ENCODE measurements at places on chromosomes 3 and 15.

DNA sequence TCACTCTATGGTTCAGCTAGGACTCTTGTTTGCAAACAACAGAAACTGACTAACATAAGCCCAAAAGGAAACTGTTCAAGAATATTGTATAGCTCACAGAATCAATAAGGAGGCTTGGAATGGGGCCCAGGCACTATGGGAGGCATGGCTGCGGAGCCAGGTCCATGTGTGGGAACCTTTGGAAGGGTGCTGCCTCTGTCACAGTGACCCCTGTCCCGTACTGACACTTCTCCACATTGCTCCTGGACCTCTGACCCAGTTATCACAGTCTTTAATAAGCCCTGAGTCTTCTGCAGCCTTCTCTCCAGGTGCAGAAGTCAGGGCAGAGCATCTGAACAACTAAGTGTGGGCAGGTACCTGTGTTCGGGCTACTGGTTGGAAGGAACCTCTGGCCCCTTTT lies 121.8 kb downstream of the ITPR1 start:
- DNase-seq: no peak

DNA sequence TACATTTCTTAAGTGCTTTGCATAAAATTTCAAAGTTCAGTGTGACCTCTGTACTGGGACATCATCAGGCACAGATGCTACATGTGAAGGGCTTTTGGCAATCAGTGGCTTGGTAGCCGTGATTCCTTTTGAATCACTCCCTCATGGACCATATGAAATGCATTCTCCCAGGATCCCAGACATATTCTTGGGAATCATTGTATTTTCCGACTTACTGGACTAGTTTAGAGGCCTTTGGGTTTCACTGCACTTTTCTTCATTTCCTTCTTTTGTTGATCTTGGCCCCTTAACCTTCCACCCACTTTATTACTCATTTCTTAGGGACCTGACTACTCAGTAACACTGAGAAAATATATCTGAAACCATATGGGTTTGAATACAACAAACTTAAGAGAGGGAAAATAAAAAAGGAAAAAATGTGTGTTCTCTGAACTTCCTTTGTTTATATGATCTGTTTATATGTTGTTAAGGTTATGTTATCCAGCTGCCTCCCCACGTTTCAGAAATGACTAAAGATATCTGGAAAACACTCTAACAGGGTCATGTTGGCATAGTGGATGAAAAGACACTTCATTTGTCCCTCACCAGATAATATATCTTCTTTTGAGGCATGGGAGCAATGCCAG lies 35.1 kb downstream of the HMG20A start:
- peak; percentile 74 for DNase-seq

DNA sequence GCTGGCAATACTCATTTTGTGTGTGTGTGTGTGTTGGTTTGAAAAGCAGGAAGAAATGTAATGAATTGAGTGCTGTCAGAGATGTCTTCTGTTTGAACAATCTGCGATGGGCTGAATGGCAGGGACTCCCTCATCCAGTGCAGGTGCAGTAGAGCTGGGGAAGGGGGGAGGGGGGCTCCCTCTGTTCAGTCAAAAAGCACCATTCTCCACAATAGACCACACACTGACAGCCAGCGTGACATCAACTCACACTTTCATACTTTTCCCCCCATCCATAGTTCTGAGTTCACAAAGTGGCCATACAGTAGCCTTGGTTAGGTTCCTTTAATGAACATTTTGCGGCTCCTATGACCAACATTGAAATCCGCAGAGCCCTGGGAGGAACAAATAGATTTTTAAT lies 10.4 kb downstream of the SOX2 start:
- no peak for DNase-seq

GRCh38 chr3:8246070-8246469 lies 255.6 kb upstream of the LMCD1 start:
- no peak for DNase-seq

GRCh38 chr3:69422751-69423150 lies 36.9 kb upstream of the FRMD4B start:
- no peak for DNase-seq

GRCh38 chr3:63450023-63450422 lies 171.9 kb downstream of the SYNPR start:
- peak; percentile 52 for DNase-seq

GRCh38 chr3:186305286-186305685 lies 56.7 kb downstream of the DGKG start:
- DNase-seq: no peak

- no peak for DNase-seq
Measured at GRCh38 chr15:77487469-77487842, 66.8 kb downstream of the HMG20A start.

- no peak for DNase-seq
Measured at GRCh38 chr15:71392861-71393283, 277.6 kb downstream of the THSD4 start.

- no peak for DNase-seq
Measured at GRCh38 chr15:96416218-96416933, 85.9 kb downstream of the NR2F2 start.

DNA sequence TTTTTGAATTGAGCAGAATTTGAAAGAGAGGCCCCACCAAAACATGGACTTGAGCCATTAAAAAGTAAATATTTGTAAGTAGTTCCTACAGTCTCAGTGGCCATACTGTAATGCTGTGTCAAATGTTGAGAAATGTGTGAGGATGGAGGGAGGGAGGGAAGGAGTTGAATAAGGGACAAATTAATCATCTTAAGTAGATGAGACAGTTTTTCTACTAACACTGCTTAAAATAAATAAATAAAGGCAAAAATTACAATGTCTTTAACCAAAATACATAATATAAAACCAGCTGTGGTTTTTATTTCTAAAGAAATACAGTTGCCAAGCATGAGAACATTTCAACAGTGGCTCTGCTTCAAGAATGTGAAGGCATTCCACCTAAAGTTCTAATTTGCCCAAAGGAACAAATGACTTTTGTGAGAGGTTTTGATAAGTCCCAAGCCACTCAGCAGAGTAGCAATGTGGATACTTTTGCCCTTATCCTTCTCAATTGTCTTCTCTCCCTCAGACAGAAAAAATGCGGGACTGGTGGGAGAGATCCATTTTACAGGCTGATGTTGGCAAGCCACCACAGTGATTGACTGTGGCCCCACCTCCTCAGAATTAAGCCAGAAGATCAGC lies 427.0 kb upstream of the RARB start:
- peak; percentile 20 for DNase-seq

DNA sequence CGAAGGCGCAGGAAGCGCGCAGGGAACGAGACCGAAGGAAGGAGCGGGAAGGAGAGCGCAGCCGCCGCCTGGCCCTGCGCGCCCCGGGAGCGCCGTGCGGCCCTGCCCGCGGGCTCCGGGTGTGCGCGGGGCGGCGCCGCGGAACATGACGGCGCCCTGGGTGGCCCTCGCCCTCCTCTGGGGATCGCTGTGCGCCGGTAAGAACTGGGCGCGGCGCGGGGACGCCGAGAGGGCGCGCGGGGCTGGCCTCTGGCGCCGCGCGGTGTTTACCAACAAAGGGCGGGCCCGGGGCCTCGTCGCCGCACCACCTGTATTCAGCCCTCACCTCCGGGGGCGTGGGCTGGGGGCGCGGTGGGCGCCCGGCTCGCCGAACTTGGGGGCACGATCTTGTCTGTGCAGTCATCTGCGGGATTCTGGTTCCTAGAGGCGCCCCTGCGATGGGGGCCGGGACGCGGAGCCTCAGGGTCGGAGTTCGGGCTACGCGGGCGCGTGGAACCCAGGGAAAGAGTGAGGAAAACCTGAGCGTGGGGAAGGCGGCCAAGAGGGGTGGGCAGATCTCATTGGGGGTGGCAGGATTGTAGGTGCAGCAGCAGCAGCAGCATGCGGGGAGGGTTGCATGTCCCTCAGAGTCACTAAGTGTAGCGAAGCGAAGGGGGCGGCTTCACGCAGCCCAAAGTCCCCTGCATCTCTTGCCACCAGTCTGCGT lies 641 bp downstream of the ACVR2B start:
- peak; percentile 12 for DNase-seq

GRCh38 chr3:156473341-156473740 lies 81.6 kb downstream of the SSR3 start:
- DNase-seq: no peak

DNA sequence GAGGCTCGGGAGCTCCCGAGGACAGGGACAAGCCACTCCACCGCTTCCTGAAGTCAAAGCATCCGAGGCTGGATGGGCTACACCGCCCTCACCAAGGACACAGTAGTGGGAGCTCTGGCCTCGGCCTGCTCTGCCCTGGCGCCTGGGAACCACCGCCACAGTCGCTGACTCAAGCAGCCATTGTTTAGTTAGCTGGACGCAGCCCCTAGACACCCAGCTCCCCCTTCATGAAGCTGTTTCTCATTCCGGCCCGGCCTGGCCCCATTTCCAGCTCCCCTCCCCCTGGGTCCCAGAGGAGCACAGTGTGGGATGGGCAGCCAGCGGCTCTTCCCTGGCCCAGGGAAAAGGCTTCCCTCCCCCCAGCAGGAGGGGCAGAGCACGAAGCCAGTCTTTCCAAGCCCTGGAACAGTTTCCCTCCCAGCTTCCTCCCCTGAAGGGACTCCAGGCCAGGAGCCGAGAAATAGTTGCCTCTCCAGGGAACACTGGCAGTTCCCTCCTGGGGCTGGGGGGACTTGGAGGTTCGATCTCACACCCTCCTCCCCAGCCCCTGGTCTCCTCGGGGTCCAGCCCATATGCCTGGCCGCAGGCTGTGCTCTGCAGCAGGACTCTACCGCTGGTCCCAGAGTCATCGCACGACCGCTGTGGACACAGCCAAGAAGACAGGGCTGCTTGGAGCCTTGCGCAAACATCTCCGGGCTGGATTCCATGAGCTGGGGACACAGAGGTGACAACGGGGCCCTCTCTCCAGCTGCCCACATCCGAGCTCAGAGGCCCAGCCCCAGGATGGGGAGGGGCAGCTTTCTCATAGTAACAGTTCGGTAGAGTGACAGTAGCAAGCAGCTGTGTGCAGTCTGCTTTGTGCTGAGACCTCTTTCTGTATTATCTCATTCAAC lies 10.0 kb downstream of the PLXND1 start:
- peak; percentile 94 for DNase-seq

DNA sequence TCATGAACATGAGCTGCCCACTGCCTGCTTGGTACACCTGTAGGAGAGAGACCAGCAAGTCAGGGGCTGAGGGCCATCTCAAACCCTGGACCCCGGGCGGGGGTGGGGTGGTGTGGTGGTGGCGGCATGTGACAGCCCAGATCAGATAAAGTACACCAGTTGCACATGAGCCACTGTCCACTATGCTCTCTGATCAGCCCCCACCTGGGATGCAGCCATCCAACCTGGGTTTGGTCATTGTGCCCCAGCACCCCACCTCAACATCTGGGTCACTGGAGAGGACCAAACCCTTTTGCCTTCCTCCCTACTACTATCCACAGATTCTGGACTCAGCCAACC lies 3.0 kb upstream of the NCKIPSD start:
- DNase-seq: no peak

DNA sequence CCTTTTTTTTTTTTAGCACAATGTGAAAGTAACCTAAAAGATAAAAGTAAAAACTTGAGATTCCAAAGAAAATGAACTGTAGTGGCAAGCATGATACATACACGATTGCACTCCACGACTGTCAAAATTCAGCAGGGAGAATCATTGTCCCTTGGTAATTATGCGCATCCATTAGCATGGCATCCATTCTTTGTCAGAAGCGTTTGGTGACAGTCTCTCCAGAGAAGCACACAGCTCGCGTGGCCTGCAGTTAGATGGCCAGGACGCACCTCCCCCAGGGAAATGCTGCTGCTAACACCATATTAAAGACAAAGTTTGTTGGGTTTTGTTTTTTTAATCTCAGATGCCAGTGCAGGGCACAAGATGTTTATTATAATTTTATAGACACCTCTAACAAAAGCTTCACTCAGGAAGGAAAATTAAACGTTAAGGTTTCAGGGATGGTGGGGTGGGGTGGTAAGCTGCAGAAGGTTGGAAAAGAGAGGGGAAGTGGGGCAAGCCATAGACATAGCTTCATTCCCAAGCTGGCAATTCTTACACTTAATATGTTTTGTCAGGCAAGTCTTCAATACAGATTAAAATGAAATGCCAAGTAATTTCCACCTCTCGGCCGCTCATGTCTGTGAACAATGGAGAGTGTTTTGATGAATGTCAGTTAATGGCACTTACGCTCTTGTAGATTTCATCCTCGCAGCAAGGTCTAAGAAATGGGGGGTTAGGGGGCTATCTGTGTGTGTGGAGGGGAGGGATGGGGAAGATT lies 142.8 kb upstream of the TOPAZ1 start:
- no peak for DNase-seq

DNA sequence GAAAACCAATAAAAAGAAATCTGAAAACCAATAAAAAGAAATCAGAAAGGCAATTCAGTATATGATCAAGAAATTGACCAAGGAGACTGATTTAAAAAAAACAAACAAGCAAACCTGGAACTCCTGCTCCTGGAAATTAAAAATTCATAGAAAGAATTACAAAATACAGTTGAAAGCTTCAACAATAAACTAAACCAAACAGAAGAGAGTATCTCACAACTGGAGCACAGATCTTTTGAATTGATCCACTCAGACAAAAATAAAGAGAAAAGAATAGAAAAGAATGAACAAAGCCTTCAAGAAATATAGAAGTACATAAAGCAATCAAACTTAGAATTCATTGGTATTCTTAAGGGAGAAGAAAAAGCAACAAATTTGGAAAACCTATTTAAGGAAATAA lies 271.4 kb downstream of the MBNL1 start:
- no peak for DNase-seq

DNA sequence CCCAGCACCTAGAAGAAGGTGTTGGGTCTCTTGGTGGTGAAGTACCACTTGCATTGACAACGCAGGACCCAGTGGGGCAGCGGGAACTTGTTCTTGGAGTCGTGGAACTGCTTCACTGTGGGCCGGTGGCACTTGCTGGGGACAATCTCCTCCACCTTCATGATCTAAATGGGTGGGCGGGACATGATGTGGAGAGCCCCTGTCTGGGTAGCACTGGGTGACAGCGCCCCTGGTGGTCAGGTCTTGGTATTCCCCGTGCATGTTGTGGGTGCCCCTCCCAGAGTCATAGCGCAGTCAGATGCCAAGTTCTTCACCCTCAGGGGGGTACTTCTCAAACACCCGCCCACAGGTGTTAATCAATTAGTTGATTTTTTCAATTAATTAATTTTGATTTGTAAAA lies 60.2 kb downstream of the AGBL1 start:
- no peak for DNase-seq

DNA sequence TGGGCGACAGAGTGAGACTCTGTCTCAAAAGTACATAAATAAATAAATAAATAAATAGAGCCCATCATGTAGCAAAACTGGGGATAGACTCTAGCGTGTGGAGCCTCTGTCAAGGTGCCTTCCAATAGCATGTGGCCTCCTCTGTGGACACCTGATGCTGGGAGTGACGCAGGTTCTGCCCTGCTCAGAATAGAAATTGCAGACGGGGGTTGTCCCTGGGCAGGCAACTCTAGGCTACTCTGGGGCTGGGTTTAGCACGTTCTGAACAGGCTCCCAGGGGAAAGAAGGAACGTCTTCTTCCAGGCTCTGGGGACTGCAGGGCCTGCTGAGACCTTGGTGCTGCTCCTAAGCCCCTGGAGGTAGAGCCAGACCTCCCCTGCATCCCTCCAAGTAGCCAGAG lies 65.3 kb downstream of the EPHB3 start:
- DNase-seq: no peak

DNA sequence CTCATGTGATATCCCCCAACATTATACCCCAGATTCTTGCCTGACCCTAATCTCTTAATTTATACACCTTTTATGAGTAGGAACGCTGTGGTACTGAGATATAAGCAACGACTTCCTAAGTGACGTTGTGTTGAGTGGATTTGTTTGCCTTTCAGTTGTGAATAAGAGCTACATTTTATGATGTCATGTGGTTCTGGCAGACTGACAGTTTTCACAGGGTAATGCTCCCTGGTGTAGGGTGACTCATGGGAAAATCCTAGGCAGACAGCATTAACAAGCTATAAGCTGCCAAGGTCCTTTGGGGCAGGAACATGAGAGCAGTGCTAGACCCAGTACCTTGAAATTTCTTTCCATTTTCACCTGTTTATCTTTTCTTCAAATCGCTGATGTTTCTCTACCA lies 11.2 kb downstream of the C3orf52 start:
- peak; percentile 100 for DNase-seq

Data from M059J (cell line).